ENCODE measurements at places on chromosomes 1 and 21.

GRCh38 chr1:172448995-172449584 is 5.2 kb upstream of the PIGC start:
- no peak for DNase-seq

DNA sequence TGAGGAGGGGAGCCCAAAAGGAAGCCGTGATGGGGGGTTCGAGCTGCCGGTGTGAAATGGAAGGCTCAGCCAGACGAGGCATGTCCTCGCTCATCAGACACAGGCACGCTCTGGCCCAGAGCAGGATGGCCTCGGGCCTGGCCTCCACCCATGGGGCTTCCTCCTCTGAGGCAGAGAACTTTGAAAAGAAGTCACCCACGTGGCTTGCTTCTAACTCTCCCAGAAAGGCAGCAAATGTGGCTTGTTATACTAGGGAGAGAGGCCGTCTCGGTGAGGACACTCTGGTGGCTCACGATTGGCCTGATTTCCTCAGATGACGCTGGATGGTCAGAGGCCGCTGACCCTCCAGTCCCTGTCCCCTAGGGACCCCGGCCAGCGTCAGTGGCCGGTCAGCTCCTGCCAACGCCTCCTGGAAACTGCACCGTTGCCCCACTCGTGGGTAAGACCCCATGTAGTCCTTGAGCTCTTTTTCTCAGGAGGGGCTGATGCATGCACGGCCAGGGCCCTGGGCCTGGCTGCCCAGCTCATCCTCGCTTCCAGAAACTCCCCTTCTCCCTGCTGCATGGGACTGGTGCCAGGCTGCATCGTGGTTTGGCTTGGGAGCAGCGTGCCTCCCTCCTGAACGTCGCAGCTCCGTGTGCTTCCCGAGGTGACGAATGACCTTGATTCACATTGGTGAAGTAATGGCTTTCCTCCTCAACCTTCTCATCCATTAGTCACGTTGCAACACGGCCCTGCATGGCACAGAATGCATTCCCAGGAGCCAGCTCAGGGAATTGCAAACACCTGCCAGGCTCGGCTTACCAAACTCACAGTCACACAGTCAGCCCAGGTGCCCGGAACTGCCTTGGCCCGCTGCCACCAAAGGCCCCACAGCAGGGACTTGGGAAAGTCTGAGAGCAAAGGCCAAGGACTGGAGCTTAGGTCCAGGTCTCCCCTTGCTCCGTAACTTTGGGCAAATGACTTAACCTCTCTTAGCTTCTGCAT is 58.8 kb downstream of the TOMM20 start:
- DNase-seq, result peak; percentile 79

GRCh38 chr1:201307231-201307630 is 23.9 kb downstream of the PKP1 start:
- DNase-seq, result peak; percentile 44

GRCh38 chr1:61082311-61083012 is at the start of gene NFIA:
NFIA (plus strand) TSS chr1:61082561.
- DNase-seq, result no peak

- DNase-seq, result no peak
These were observed 18.5 kb upstream of the A3GALT2 start for GRCh38 chr1:33339413-33339812.

DNA sequence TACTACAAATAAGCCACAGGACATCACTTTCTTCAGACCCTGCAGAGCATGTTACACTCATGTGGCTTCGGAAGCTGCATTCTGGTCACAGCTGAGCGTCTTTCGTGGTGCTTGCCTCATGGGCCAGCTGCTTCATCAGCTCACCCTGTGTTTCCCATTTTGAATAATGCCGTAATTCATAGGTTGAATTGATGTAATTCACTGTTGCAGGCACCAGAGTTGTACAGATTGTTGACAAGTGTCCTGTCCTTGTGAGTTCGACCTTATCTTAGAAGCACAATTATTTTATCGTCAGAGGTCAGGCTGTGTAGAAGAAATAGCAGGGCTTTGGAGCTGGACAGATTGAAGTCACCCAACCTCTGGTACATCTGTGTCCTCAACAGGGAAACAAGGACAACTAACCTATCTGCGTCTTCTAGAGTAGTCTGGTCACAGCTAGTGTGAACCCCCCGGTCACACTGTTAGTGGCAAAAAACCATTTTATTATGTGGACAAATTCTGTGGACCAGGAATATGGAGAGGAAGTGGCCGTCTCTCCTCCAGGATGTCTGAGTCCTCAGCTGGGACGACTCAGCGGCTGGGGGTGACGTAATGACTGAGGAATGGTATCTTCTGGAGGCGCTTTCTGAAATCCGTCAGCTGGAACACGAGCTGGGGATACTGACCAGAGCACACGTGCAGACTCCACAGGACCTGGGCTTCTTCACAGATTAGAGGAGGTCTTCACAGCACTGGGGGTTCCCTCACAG is 17.8 kb downstream of the PKNOX1 start:
- DNase-seq, result no peak

DNA sequence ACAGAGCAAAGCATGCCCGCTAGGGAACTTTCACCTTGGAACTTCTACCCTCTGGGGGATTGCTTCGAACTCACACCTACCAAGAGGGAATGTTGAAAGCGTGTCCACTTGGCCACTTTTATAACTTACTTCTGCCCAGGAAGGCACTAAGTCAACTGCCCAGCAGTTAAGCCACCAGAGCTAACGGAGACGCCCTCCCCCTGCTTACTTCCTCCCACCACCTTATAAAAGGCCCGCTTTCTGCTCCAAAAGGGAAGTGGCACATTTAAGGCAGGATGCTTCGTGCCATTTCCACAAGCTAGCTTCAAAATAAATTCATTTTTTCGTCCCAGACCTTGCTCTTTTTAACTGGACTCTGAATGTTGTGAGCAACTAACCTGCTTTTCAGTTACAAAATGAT is 3.2 kb upstream of the AK2 start:
- no peak for DNase-seq

- no peak for DNase-seq
These were observed 84.8 kb upstream of the CACNA1E start for GRCh38 chr1:181398544-181398943.

DNA sequence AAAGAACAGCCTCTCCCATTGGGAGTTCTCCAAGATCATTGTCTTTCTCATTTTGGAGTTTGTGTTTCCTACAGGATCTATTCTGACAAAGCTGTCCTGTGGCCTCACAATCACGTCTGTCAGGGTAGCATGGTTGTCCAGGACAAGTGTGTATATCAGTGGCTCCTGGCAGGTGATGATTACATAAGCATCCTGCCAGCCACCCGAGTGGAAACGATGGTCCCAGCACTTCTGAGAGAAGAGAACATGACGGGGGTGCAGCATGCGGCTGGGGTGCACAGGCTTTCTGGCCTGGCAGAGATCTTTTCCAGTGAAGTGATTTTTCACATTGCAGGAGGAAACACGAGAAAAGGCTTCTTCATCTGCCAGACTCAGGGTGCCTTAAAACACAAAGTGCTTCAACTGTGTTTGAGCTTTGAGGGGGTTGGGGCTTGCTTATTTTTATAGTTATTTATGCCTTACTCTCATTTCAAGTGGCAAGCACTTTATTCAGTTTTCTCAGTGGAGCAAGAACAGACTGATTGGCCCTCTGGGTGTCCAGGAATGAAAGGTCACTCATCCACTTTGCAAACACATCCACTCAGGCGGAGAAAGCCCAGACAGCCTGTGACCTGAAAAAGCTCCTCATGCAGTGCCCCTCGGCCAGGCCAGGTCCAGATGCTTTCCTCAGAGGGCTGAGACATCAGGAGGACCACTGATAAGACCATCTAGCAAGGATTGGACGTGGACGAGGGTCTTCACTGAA is 186.0 kb downstream of the DUSP10 start:
- DNase-seq, result no peak

- no peak for DNase-seq
These were observed 1.8 kb downstream of the RERE start for GRCh38 chr1:8815582-8816151.

- DNase-seq, result no peak
These were observed 8.9 kb downstream of the CR2 start for GRCh38 chr1:207463021-207463420.

- no peak for DNase-seq
These were observed 71.7 kb downstream of the PRRX1 start for GRCh38 chr1:170735366-170736263.

GRCh38 chr1:233282582-233282886 is 13.0 kb downstream of the PCNX2 start:
- DNase-seq, result no peak

GRCh38 chr1:27891196-27891889 is 19.0 kb downstream of the THEMIS2 start:
- DNase-seq, result no peak

GRCh38 chr21:42040411-42041180 is 30.4 kb upstream of the ZBTB21 start:
- peak; percentile 98 for DNase-seq

All from stromal cell of bone marrow (primary cell).